NCI-H2029 treated with DMSO at 0.1 percent for 48 hours (cell line): ENCODE measurements at places on chromosomes 1 and 21.

- no peak for DNase-seq
Measured at GRCh38 chr21:45020629-45021427, 53.6 kb upstream of the ADARB1 start.

DNA sequence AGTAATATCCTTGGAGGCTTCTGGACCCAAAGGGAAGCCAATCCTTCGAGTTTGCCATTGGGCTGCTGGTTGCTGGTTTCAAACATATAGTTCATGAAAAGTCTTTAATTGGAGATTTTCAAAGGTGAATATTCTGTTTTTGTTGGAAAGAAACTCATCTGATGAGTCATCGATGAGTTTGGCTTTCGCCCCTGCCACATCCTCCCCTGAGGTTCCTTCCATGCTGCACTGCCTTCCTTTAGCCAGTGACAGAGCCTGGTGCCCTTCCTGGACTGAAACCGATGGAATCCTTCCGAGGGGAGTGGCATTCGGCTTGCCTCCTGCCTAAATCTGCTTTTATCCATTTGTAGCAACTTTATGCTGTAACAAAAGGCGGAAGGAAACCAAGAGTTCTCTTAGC is 550.0 kb downstream of the KIF26B start:
- DNase-seq: no peak

- no peak for DNase-seq
Measured at GRCh38 chr21:43911015-43911934, 46.3 kb downstream of the AGPAT3 start.

DNA sequence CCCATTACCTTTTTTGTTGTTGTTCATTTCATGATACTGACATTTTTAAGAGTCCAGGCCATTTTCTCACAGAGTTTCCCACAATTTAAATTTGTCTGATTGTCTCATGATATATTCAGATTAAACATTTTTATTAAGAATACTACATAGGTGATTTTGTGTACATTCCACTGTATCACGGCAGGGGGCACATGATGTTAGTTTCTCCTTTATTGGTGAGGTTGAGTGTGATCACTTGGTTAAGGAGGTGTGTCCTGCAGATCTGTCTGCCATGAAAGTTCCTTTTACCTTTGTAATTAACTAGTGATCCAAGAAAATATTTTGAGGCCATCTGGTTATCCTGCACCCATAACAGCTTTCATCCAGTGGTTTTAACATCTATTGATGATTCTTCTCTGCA is 11.8 kb downstream of the RTCA start:
- DNase-seq: no peak

DNA sequence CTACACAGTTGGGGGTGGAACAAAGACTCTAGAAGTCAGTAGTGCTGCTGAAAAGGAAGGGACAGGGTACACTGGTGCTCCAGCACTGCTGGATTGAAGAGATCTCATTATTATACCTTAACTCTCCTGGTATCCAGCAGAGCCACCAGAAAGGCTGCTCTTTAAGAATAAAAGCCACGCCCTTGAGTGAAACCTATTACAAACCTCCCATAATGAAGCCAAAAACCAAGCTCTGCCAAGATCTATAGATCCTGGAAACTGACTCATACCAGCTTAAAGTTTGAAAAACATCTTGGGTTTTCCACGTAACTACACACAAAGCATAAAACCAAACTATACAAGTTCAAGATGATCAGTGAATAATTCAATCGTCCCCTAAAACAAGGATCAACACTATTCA is 38.0 kb downstream of the ADSS2 start:
- DNase-seq: no peak

GRCh38 chr1:63276624-63277023 is 45.7 kb upstream of the FOXD3 start:
- DNase-seq: no peak

GRCh38 chr21:15534450-15534886 is 195.3 kb upstream of the USP25 start:
- no peak for DNase-seq

GRCh38 chr1:230858918-230859729 is 9.2 kb downstream of the C1orf198 start:
- DNase-seq: no peak

- no peak for DNase-seq
Measured at GRCh38 chr1:88503646-88504045, 180.4 kb upstream of the PKN2 start.

GRCh38 chr1:20932437-20932977 is 145.4 kb upstream of the HP1BP3 start:
- DNase-seq: no peak

DNA sequence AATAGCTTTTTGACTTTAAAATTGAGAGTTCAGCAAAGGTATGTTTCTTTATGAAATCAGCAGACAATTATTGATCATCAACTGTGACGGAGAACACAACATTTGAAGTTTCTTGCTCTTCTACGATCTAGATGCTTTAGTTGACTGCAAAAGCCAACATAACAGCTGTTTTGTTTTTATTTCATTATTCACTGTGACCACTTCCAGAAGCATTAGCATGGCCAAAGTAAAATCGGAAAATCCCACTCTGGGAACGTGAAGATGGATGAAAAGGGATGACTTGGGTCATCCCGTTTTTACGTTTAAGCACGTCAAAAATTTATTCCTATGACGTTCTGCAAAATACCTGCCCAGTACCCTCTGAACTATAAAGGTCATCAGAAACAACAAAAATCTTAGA is 833.0 kb upstream of the ADAMTS5 start:
- no peak for DNase-seq

GRCh38 chr1:19828546-19828945 is 13.5 kb upstream of the RNF186 start:
- no peak for DNase-seq

- no peak for DNase-seq
Measured at GRCh38 chr1:77594366-77595112, 87.9 kb downstream of the ZZZ3 start.

DNA sequence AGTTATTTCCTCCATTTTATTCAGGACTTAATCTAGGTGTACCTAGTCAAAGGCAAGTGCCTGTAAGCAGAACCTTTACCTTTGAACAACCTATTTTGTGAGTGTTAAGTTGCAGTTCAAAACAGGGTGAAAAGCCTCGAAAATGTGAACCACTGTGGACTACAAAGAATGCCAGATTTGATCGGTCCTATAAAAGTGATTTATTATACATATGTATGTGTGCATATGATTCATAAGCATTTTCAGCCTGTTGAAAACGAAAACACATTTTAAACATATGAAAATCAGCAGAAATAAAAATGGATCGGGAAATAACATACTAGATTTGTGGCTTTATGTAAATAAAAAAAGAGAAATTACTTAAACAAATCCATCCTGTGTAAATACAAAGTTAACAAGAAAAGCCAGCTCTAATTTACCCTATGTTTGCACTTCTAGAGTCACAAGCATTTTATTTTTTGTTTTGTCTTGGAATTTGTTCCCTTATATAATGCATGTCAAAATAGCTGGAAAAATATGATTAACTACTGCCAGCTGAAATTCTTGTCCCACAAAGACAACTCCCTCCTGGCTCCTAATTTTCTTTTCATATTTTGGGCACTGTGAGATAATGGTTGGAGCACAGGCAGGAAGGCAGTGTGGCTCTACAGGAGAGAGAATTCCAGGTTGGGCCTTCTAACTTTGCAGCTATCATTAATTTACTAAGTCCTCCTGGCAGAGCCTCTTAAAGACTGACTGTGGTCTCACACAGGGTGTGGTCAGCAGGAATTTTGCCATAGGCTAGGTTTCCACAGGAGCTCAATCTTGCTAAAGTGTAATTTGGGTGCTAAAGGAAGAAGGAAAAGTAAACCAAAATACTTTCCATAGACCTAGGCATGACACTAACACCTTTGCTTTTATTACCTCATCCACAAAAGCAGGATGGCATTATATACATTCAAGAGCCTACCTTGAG is 70.2 kb upstream of the CDC42BPA start:
- DNase-seq: no peak

DNA sequence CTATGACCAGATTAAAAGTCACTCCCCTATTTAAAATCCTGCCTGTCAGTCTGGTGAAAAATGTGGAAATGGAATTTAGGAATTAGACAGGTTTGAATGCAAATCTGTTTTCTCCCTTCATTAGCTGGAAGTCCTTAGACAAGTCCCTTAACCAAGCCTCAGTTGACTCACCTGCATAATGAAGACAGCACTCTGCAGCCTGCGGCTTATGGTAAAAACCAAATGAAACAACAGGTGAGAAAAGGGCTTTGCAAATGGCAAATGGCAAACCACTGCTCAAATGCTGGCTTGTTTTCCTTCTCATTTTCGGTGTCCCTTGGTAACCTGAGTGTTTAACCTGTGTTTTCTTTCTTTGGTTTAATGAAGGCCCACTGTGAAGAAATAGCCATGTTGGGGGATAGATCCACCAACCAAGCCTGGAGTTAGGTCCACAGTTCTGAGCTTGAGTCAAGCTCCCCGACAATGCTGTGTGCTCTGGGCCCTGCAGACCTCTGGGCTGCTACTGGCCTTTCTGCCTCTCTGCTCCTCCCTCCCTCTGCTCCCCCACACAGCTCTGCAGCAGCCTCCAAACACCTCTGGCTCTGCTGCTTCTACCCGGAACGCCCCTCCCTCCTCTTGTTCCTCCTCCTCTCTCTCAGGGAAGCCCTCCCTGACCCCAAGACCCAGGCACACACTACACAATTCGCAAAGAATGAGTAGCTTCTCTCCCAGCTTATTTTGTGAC is 641.8 kb downstream of the MATN1 start:
- DNase-seq: no peak

- no peak for DNase-seq
Measured at GRCh38 chr1:154223621-154224020, 2.9 kb downstream of the UBAP2L start.

GRCh38 chr1:59156526-59157199 is 140.2 kb upstream of the FGGY start:
- DNase-seq: no peak

GRCh38 chr1:110916669-110917306 is 43.8 kb downstream of the CD53 start:
- no peak for DNase-seq

DNA sequence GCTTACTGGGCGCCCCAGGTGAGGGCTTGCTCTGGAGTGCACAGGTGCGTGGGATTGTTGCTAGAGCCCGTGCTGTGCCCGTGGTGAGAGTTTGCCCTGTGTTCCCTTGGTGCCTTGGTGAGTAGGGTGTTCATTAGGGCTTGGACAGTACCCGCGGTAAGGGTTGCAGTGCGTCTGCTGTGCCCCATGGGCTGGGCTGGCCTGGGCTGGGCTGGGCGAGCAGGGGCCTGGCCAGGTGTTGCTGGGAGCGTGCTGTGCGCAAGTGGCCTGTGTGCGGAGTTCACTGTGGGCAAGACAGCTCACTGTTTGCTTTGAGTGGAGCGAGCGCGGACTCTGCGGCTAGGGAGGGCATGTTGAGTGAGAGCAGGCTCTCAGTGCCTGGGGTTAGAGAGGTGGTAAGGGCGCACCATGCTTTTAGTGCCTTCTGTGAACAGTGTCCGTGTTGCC is 725 bp downstream of the CR1L start:
- no peak for DNase-seq

- no peak for DNase-seq
Measured at GRCh38 chr1:170670802-170671628, 7.1 kb downstream of the PRRX1 start.

DNA sequence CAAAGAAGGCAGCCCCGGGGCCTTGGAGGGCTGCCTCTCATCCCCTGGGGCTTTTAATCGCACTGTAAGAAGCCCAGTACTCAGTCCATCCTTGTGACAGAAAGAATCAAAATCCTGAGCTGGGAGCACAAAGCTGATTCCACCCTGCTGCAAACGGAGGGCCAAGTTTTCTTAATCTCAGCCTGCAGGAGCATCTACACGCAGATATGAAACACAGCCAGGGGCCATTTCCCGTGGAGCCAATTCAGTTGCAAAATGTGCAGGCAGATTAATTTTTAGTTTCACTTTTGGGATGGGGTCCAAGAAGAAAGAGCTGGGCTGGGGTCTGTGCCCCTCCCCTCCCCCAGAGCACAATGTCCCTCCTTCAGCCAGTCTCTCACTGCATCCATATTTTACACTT is 4.4 kb downstream of the LYPD8 start:
- no peak for DNase-seq

- no peak for DNase-seq
Measured at GRCh38 chr1:4752059-4752458, 97.7 kb downstream of the AJAP1 start.

DNA sequence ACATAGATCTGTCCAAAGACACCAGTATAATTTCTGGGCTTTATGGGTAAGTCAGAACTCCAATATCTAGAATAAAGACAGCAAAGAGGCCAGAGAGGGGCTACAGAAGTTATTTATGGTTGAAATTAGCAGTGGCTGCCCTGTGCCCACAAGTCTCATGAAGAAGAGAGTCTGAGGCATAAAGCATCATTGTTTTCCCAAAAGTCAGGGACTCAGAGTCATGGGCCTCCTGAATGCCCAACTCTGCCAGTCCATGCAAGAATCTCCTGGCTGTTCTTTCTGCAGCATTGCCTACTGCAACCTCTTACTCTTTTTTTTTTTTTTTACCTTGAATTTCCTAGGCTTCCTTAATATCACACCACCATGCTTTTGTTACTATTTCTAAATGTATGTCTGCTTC is 49.6 kb downstream of the PLPP3 start:
- DNase-seq: no peak

GRCh38 chr1:109997867-109998229 is 13.3 kb downstream of the AHCYL1 start:
- DNase-seq: no peak

GRCh38 chr1:54805466-54805865 is 4.3 kb upstream of the TTC22 start:
- DNase-seq: no peak

DNA sequence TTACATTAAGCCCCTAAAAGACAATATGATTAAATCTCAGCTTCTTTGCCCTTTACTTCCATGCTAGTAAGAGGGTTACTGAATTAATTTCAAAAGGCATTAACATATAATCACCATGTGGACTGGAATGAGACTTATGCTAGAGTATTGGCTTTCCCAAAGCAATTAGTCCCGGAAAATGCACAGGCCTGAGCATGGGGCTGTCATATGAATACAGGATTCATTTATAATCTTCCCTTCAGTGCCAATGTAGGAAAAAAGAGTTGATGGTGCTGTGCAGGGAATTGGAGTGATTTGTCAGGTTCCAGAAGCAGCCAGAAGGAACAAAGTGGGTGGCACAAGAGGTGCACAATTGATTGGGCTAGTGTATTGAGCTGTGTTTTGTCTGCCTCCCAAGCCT is 199.0 kb upstream of the L1TD1 start:
- no peak for DNase-seq

DNA sequence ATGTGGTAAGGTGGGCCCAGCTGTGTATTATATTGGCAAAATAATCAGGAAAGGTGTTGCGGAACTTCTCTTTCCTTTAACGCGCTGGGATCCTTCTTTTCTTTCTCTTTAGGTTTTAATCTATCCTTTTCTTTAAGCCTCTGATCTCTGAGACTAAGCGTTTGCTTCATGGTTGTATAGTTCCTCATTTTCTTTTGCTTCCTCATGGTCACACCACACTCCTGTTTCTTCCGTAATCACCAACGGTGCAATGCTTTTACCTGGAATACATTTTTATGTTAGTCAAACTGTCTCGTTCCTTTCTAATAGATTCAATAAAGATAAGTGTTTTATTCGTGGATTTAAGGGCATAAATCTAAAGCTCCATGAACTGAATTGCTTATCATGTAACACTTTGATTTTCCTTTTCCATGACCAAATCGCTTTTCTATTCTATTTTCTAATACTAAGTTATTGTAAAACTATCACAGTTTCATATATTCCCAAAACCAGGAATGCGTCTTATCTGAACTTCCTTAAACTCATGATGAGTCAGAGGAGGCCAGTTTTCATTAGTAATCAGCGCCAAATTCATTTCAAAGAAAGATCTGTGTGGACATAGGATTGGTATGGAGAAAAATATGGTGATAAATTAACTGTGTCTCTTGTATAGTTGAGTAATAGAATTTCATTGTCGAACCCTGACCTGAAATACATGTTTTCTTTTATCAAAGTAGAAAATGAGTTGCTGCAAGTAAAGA is 12.2 kb downstream of the SDCCAG8 start:
- no peak for DNase-seq
